ENCODE measurements at places on chromosomes 5 and 9.

DNA sequence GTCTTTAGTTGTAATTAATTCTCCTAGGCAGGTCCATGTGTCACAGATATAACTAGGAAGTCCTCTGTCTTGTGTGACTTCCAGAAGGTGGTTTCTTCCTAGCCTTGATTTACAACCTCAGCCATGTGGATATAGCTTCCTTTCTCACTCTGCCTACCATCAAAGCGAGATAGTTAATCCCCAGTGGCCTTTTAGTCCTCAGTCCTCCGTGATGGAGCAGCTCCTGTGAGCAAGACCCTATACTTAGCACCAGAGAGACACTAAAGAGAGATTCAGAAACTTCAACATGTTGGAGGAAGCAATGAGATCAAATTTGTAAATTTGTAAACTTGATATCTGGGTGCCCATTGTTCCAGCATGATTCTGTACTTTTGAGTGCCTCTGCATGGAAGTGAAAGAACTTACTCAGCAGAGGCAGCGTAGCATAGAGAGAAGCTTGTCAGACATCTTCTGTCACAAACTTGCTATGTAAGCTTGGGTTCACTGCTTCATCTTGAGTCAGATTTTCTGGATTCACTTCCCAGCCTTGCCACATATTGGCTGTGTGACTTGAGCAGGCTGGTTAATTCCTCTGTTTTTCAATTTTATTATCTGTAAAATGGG is 170.2 kb upstream of the NR3C1 start:
- DNase-seq = no peak

GRCh38 chr5:140130949-140131733 is 5.4 kb downstream of the IGIP start:
- no peak for DNase-seq

DNA sequence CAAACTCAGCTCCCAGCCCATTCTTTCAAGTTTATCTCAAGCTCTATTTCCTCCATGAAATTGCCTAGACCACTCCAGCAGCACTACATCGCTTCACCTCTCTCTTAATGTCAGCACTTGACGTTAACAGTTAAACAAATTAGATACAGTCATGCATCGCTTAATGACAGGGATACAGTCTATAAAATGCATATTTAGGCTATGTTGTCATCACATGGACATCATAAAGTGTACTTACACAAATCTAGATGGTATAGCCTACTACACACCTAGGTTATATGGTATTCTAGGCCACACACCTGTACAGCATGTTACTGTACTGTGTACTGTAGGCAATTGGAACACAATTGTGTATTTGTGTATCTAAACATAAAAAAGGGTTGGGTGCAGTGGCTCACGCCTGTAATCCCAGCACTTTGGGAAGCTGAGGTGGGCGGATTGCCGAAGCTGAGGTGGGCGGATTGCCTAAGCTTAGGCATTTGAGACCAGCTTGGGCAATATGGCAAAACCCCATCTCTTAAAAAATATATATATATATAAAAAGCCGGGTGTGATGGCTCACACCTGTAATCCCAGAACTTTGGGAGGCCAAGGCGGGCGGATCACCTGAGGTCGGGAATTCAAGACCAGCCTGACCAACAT is 13.4 kb upstream of the PCSK5 start:
- no peak for DNase-seq

DNA sequence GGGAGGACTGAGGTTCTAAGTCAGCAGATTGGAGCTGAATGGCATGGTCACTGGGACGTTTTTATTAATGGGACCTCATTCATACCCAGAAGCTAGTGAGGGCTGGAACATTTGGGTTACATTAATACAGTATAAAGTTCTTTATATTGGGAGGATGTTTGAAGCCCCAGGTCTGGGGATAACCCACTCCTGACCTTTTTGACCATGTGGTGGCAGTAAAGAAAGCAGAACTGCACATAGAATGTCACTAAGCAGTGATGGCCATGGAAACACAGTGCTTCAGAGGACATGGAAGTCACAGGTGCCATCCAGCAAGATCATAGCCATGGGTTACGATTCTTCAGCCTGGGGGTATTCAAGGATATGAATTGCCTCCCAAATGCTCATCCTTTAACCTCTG is 176.0 kb downstream of the ATP10B start:
- no peak for DNase-seq

GRCh38 chr9:129174724-129175514 is 3.1 kb downstream of the IER5L start:
- DNase-seq = no peak

- DNase-seq = no peak
Observed at GRCh38 chr5:38463634-38464521, 92.6 kb downstream of the LIFR start.

- no peak for DNase-seq
Observed at GRCh38 chr5:169701910-169702451, 64.9 kb downstream of the DOCK2 start.

DNA sequence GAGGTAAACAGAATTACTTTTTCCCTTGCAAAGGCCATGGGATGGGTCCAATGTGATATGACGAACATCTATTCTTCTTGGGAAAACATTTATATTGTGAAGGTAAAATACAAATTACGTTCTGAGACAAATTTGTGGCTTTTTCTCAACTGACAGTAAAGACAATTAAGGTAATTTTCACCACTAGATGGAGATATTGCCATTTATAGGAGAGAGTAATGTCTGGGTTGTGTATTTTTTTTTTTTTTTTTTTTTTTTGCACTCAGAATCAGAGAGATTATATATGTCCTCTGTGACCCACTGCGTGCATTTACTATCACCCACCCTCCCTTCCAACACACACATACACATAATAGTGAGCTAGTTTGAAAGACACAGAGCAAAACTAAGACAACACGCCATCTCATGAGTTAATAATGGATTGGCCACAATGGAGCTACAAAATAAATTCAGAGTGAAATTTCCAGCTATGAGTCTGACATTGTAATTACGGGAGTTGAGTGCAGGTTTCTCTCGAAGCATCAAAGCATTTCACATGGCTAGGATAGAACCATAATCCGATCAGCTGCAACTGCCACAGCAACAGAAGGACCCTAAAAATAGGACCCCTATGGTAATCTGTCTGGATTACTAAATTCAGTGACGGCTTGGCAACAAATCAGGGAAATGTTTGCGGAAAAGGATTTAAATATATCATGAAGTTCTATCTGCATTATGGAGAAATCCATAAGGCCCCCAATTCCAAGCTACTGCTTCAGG is 49.2 kb downstream of the ANXA1 start:
- no peak for DNase-seq

DNA sequence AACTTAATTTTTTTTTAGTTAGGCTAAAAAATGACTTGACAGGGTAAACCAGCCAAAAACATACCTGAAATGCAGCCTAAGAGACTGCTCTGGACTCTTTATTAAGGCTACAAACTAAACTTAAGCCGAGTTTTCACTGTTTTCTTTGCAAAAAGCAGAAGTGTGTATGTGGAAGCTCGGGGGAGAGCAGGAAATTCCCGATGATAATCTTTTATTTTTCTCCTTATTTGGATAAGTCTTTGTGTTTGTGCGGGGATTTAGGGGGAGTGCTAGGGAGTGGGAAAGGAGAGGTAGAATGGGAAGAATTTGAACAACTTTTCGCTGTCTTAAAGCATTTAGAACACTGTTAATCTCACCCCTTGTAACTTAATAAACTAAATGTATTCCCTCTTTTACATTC is 30.7 kb upstream of the GPR21 start:
- DNase-seq = no peak

- DNase-seq = no peak
Observed at GRCh38 chr5:30838936-30839496, 354.5 kb upstream of the CDH6 start.

DNA sequence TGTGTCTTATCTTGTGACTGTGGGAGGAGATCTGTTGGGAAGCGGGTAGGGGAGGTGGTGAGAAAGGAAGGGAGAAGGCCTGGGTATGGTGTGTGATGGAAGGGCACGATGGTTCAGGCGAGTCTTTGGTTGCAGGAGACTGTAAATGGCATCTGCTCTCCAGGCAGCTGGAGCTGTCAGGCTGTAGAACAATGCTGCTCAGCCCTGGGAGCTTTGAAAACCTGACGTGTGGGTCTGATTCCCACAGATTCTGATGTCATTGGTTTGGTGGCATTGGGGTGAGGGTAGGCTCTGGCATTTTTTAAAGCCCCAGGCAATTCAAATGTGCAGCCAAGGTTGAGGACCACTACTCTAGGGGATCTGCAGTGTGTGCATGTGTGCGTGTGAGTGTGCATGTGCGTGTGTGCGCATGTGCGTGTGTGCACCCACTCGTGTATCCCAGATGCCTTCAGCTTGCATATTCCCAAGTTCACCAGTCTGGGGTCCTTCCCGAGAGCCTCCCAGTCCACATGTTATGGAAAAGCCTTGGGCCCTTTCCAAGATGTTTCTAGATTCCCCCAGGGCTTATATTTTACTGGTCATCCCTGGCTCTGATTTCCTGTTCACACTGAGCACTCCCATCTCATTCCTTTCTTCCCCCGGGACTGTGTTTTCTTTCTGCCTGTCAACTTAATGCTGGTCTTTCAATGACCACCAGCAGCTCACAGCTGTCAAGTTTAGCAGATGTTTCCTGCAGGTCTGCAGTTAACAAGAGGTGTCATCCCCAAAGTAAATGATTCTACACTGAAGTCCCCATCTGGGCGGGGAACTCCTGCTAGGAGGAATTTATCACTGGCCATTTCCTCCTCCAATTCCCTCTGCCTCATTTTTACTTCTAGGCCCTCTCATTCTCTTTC is 34.0 kb downstream of the BOD1 start:
- no peak for DNase-seq

- DNase-seq = no peak
Observed at GRCh38 chr9:36191686-36192085, 965 bp downstream of the CLTA start.

- DNase-seq = no peak
Observed at GRCh38 chr9:135302329-135303279, 177.0 kb upstream of the PPP1R26 start.

GRCh38 chr5:50745221-50745910 is 78.9 kb downstream of the PARP8 start:
- no peak for DNase-seq

DNA sequence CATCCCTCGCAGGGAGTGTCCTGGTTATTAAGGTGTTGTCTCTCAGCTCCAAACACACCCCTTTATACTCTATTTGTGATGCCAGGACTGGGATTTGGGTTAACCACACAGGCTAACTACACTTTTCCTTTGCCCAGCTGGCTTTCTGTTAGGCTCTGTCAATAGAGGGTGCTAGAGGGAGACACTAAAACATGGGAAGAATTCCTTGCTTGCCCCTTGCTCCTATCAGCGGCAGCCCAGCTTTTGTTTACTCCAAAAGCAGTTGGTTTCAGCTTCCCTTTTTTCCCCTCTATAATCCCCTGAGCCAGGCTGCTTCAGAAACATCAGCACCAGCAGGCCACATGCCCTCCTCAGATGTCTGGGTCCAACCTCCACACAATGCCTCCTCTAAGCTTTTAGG is 297.1 kb downstream of the KCTD16 start:
- DNase-seq = no peak

DNA sequence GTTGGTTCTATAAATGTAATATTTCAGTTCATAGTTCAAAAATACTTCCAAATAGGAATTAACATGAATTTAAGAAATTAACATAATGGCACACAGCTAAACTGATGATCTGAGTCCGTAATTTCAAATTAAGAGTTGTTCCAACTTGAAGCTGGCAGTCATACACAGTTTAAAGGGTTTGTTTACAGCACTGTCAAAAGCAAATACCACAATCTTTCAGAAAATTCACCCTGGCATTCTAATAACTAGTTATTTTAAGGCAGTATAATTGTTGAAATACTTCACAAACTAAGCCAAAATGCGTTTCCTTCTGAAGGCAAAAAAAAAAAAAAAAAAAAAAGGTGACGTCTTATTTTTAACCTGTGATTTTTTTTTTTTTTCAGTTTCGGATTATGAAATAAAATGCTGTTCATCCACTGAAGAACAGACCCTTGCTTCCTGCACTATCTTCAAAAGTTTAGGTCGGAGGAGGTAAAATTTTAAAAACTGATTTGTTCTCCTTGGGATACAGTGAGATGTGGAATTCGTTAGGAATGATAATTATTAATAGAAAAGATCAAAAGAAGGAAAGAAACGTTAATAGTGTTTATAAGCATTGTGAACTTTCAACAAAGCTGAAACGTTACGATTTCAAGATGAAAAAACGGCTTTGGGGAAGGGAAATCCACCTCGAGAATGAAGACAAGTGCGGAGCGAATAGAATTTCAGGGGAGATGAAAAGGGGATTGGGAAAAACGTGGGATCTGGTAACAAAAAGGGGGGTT is 850 bp downstream of the IL6ST start:
- no peak for DNase-seq

- DNase-seq = no peak
Observed at GRCh38 chr5:10607666-10608073, 43.8 kb downstream of the ANKRD33B start.

GRCh38 chr9:2966565-2967300 is 122.8 kb upstream of the PUM3 start:
- no peak for DNase-seq

DNA sequence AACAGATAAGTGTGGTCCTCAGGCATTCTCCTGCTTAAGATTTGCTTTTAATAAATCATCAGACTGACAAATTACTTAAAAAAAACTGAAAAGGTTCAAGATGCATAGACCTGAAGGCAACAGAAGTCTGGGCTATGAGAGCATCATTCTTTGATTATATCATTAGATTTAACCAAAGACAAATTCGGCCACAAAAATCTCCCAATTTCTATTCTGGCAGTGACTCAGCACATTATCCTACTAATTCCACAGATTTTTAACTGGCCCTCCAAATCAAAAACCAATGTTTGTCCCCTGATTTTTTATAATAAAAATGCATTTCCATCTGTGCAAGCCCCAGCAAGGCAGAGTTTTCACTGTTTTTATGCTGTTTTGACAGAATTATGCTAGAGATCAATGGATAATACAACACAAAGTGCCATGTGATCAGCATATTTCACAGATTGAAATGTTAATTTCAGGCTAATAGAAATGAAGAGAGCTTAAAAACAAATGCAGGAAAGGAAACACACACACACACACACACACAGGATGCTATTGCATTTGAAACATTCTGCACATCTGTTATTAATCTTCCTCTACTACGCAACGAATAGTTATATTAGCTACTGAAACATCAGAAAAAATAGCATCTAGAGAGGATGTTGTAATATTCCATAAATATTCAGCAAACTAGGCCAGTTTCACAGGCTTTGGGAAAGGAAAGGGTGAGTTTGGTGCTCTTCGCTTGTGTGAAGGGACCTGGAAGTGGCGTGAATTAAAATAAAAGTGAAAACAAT is 177.6 kb upstream of the ST8SIA4 start:
- no peak for DNase-seq

GRCh38 chr9:84620338-84620737 is 49.2 kb upstream of the NTRK2 start:
- no peak for DNase-seq

GRCh38 chr9:91433180-91433579 is 9.5 kb upstream of the NFIL3 start:
- DNase-seq = no peak

- DNase-seq = no peak
Observed at GRCh38 chr9:17694336-17694735, 115.5 kb downstream of the SH3GL2 start.

GRCh38 chr5:67363180-67363709 is 166.6 kb upstream of the CD180 start:
- DNase-seq = no peak

Data from activated T-helper 9 cell treated with anti-CD3 and anti-CD28 coated beads, Interleukin-2, amount 50 U/mL, for 16 hours (primary cell).